NCI-H1436 treated with DMSO at 0.1 percent for 48 hours (cell line): ENCODE measurements at places on chromosomes 16 and 17.

DNA sequence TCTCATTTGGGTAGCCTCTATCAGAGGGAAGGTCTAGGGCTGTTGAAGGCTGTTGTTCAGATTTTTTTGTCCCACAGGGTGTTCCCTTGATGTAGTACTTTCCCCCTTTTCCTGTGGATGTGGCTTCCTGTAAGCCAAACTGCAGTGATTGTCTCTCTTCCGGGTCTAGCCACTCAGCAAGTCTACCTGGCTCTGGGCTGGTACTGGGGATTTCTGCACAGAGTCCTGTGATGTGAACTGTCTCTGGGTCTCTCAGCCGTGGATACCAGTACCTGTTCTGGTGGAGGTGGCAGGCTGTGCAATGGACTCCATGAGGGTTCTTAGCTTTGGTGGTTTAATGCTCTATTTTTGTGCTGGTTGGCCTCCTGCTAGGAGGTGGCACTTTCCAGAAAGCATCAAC lies 23.3 kb upstream of the CCR7 start:
- no peak for DNase-seq

- peak; percentile 84 for DNase-seq
Observed at GRCh38 chr17:32015245-32016013, 8.2 kb downstream of the LRRC37B start.

GRCh38 chr17:8420041-8420934 lies 15.4 kb upstream of the NDEL1 start:
- no peak for DNase-seq

DNA sequence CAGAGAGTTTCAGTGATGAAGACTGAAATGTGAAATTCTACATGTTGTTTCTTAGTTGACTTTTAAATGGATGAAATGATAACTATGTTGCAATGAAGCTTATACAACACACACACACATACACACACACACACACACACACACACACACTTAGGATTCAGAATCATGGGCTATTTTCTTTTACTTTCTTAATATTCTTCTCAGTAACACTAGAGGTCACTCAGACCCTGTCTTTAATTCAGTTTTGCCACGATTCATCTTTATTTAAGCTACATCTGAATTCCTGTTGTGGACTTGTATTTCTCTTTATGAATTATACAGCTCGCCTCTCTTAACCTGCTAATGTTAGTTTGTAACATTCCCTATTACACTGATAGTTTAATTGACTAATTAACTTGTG lies 109.6 kb upstream of the GOT2 start:
- DNase-seq, result no peak

GRCh38 chr16:4703906-4704305 lies 10.5 kb downstream of the NUDT16L1 start:
- DNase-seq, result no peak

DNA sequence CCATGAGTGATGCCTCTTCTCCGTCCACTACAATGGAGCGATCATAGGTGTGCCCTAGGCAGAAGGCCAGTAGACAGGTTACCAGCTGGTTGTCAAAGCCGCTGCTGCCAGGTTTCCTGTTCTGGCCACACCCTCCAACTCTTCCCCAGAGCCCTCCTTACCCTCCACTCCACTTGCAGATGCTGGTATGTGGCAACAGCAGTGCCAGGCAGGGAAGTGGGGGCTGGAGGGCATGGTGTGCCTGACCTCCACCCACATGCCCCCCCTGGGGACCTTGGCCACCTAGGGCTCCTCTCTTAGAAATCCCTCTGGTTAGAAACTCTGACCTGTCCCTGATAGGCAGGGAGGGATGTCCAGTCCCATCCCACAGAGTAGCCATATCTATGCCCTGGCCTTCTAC lies 1.5 kb downstream of the RRAD start:
- no peak for DNase-seq

DNA sequence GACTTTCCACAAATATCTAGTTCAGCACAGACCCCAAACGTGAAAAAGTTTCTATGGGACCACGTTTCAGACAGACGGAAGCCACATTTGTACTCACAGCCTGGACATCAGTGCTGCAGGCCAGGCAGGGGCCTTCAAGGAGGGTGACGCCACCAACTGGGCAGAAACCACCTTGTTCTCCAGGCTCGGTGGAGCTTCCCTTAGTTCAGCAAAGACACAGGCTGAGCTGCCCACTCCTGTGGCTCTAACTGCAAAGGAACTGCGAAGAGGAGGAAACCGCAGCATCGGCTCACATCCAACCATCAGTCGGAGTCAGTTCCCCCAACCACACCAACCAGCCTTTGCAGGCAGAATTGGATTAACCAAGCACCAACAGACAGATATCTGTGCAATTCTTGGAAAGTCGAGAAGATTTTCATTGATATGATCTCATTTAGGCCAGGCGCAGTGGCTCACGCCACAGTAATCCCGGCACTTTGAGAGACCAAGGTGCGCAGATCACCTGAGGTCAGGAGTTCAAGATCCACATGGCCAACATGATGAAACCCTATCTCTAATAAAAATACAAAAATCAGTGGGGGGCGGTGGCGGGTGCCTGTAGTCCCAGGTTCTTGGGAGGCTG lies 73.3 kb upstream of the CNEP1R1 start:
- DNase-seq, result no peak

DNA sequence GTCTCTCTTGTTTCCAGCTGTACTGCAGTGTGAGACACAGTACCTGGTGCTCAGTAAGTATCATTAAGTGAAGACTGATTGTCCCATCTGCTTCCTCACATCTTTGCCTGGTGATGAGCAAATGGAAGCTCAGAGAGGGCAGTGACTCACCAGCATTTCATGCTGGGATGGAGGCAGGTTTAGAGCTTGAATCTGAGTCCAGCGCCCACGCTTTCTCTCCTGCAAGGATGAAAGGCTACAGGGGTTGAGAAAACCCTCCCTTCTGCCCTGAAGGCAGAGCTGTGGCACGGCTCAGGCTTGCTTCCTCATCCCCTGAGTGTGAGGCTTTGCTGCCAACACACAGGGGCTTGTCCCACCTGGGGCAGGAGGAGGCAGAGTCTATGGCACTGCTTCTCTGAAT lies 1.5 kb upstream of the RNF112 start:
- no peak for DNase-seq

DNA sequence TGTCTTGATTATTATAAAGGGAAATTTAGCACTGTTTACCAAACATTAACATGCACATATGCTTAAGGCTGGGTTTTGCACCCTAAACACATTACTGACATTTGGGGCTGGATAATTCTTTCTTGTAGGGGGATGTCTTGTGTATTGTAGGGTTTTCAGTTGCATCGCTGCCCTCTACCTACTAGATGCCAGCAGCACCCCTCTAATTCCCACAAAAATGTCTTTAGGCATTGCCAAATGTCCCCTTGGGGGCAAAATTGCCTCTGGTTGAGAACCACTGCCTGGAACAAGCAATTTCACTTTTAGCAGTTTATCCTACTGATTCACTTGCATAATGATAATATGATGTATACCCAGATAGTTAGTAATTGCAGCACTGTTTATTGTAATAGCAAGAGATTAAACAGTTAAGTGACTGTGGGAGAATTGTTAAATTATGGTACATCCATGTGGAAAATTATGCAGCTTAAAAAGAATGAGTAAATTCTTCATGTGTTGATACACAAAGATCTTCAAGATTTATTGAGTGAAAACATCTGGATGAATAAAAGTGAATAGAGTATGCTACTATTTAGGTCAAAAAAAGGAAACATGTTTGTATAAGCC lies 18.4 kb downstream of the PRSS54 start:
- no peak for DNase-seq

- DNase-seq, result no peak
Observed at GRCh38 chr17:72924196-72924595, 168.3 kb downstream of the SLC39A11 start.

DNA sequence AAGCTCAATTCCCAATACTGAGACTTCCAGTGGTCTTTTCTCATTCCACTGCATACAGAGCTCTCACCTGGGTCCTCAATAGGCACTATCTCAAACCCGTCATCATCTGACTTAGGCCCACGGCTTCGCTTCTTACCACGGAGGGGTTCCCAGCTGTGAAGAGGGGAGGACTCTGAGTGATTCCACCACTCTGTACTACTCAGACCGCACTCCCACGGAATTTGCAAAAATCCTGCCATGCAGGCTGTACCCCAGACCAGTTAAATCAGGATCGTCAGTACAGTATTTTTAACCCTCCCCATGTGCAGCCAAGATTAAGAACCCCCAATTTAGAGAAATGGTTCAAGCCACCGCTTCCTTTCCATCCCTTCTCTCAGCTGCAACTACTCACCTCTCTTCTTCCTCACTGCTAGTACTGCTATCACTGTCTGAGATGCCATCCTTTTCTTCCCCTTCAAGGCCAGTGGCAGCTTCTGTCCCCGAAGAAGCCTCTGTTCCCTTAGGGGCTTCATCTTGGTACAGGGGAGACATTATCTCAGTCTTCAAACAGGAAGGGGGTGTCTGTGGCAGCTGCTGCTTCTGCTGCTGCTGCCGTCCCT lies 6.2 kb upstream of the PSMC5 start:
- no peak for DNase-seq

- no peak for DNase-seq
Observed at GRCh38 chr17:4898351-4898750, 985 bp upstream of the C17orf107 start.

DNA sequence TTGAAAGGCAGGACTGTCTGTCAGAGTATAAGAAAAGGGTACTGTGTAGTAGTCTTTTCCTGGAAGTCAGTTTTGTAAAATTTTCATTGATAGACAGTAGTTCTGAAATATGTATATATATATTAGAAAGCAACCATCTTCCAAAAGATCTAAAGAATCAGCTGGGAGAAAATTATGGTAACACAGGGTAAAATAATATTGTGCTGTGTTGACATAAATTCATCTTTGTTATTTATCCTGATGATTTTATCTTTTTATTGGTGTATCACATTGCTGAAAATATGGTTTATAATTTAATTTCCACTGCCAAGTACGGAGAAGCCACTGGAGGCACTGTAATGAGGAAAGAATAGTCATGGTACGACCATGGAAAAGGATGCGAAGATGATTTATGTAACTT lies 324.9 kb downstream of the CA10 start:
- no peak for DNase-seq

GRCh38 chr17:41394254-41394996 lies 3.0 kb downstream of the KRT31 start:
- no peak for DNase-seq

- DNase-seq, result peak; percentile 56
Observed at GRCh38 chr17:2398655-2399571, 1.9 kb downstream of the MNT start.

DNA sequence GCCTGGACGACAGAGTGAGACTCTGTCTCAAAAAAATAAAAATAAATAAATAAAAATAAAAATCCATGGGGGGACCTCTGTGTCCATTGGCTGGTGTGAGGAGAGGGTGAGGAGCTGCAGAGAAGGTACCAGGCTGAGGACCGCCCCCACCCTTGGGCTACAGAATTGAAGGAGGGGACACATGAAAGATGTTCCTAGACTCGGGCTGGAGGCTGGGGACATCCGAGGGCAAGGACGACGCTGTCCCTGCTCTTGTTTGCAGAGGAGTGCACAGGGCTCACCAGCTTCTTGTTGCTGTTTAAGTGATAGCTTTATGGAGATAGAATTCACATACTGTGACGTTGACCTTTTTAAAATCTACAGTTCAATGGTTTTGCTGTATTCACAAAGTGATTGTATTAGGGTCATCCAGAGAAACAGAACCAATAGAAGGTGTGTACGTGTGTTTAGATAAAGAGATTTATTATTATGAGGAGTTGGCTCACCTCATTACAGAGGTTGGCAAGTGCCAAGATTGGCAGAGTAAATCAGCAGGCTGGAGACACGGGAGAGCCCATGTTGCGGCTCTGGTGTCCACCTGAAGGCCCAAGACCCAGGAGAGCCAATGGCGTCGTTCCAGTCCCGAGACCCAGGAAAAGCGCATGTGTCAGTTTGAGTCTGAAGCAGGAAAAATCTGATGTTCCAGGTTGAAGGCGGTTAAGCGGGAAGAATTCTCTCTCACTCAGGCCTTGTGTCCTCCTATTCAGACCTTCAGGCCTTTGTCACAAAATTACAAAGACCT lies 320.7 kb downstream of the SEC14L1 start:
- DNase-seq, result no peak

GRCh38 chr16:27369806-27370205 lies 32.2 kb upstream of the IL21R start:
- DNase-seq, result no peak

DNA sequence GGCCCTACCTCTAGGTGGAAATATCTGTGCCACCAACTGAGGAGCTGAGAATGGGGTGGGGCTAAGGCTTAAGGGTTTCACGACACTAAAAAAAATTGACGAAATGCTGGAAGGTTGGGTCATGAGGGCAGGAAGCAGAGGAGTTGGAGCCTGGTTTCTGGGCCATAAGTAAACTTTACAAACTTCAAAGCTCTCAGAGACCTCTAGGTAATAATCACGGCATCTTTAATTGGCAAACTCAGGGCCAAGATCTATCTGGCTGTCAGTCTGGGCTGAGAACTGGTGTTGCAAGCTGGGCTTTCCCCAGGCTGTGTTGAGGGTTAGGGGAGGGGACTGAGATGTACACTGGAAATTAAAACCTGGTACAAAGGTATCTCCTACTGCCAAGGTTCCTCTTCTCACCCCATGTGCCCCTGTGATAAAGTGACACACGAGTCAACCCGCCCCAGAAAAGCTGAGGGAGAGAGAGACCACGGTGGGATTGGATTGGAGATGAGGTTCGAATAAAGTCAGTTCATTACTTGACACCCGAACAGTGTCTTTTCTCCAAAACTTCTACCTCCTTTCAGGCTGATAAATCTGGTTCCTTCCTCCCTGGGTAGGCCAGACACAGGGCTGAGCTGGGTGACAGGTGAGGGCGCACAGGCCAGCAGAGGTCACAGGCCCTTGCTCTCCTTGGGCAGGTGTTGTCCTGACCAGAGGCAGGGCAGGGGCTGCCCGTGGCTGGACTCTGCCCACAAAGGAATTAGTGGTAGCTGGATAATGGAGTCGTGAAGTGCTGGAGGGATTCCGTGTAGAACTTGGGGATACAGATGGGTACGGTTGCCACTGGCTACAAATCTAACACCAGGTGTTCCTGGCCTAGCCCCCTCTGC lies 4.0 kb upstream of the ZNF768 start:
- DNase-seq, result no peak

- DNase-seq, result peak; percentile 70
Observed at GRCh38 chr16:81863630-81864352, 84.7 kb downstream of the PLCG2 start.

- peak; percentile 82 for DNase-seq
Observed at GRCh38 chr17:43439041-43439440, 40.2 kb downstream of the ARL4D start.

- no peak for DNase-seq
Observed at GRCh38 chr17:66296289-66296725, 6.1 kb upstream of the PRKCA start.
